ENCODE measurements at places on chromosomes 2 and 18.

DNA sequence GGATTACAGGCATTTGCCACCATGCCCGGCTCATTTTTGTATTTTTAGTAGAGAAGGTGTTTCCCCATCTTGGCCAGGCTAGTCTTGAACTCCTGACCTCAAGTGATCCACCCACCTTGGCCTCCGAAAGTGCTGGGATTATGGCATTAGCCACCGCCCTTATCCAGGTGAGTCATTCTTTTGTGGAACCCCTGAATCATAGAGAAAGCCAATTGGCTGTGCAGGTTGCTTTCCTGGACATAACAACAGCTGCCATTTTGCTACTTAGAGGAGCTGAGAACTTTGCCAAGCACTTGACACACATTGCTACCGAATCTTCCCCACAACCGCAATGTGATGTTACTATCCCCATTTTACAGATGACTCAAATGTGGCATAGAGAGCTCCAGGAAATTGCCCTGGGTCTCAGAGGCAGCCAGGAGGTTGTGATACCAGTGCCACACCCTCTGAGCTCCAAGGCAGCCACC, 36.0 kb downstream of the SETBP1 start:
- no peak for DNase-seq

GRCh38 chr2:172131713-172132555, 29.2 kb upstream of the DLX2 start:
- DNase-seq, result no peak

GRCh38 chr18:25334588-25334987, 17.4 kb downstream of the ZNF521 start:
- DNase-seq, result no peak

- DNase-seq, result no peak
Observed at GRCh38 chr18:63843008-63843407, 44.5 kb upstream of the SERPINB2 start.

GRCh38 chr18:76188097-76188496, 306.9 kb downstream of the ZNF516 start:
- no peak for DNase-seq

- no peak for DNase-seq
Observed at GRCh38 chr2:223052548-223053483, 826 bp downstream of the KCNE4 start.

DNA sequence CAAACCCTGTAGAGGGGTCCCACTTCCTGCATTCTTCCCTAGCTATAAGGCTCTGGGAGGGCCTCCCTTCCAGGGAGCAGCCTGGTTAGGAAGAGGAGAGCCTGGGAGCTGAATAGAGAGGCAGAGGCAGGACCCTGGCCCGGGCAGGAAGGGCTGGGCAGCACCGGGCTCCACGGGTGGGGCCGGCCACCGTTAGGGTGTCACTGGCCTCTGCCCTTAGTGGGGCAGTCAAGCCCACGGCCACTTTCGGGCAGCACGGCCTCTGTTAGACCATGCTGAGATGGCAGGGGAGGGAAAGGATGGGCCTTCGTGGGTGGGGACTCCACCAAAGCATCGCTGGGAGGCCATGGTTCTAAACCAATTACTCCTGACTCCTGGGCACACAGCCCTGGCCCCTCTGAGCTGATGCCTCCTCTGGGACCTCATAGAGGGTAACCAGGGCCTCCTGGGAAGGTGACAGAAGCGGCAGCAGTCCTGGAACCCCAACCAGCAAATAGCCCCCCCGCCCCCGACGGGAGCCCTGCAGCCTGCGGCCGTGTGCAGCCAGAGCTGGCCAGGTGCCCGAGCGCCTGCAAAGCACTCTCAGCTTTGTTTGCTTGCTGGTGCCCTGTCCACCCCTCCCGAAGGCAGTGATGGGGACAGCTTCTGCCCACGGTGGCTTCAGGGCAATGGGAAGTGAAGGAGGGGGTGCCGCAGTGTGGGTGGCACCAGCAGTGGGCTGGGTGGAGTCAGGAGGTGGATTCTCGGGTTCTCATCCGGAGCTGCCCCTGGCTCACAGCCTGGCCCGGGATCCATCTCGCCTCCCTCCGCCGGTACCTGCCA, 16.3 kb upstream of the HPCAL1 start:
- DNase-seq, result no peak

DNA sequence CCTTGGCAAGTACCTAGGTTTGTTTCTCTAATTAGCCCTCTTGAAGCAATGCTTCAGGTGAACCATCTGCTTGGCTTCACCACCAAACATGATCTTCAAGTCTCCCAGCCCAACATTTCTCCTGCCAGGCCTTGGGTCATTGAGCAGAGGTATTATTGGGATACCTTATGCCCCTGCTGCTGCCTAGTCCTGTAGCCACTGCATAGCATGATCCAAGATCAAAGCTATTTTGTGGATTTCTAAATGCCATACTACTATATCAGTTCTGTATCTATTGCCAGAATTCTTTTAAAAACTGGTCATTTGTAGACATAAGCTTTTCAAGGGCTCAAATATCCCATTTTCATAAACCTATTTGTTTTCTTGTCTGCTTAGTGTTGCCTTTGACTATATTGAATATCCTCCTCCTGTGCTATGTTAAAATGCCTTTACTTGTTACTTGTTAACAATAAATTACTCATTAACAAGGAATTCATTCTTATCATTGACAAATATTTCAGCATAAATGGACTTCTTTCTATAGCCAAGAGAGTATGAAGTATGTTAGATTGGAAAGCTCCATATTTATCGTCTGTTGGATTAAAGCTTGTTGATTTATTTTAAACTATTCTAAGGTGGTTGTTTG, 204.5 kb upstream of the RBBP8 start:
- DNase-seq, result no peak

DNA sequence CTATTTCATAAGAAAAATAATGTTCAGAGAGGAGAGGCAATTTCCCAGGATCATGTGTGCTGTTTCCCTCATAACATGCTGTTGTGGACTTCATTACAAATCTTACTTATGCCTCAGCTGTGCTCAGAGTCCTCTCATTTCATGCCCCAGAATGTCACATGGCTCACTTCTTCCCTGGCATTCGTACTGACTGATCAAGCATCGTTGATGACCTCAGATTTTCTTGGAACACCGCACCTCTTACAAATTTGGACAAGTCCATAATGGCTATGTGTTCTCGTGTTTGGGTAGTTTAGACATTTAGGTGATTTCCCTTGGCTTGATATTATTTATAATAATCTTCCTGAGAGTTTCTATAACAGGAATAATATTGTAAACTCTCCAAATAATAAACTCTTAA, 32.9 kb downstream of the SERPINB7 start:
- no peak for DNase-seq

DNA sequence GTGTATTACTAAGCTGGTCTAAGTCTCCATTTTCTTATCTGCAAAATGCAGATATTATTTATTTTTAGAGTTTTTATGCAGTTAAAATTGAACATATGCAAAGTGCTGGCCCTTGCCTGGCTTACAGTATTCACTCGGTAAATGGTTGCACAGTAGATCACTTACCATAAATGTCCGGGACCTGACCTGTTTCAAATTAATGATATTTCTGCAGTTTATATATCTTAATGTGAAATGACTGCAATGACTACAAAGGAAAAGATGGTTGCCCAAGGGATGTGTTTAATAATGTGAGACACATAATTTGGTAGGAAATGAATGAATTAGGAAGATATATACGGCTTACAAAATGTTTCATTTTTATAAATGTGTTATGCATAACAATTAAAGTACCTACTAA, 37.1 kb downstream of the LRRC30 start:
- no peak for DNase-seq

DNA sequence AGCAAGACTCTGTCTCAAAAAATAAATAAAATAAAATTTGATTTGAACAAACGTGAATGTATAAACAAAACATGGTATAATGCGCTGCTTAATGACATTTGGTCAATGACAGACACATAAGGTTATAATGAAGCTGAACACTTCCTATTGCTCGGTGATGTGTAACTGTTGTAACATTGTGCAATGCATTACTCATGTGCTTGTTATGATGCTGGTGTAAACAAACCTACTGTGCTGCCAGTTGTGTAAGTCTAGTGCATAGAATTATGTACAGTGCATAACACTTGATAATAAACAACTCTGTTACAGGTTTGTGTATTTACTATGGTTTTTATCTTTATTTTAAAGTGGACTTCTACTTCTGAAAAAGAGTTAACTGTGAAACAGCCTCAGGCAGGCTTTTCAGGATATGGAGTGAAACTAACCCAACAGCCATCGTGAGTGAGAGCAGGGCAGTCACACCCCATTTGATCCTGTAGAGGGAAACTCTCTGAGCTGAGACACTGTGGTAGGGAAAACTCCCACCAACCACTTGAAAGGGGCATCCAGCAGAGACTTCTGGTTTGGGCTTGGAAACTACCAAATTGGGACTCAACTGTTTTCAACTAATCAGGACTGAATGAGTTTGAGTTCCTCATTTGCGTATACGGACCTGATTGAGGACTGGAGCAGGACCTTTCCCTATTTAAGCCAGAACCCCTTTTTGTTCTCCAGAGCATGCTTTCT, 8.7 kb upstream of the RPRD1A start:
- peak; percentile 55 for DNase-seq

DNA sequence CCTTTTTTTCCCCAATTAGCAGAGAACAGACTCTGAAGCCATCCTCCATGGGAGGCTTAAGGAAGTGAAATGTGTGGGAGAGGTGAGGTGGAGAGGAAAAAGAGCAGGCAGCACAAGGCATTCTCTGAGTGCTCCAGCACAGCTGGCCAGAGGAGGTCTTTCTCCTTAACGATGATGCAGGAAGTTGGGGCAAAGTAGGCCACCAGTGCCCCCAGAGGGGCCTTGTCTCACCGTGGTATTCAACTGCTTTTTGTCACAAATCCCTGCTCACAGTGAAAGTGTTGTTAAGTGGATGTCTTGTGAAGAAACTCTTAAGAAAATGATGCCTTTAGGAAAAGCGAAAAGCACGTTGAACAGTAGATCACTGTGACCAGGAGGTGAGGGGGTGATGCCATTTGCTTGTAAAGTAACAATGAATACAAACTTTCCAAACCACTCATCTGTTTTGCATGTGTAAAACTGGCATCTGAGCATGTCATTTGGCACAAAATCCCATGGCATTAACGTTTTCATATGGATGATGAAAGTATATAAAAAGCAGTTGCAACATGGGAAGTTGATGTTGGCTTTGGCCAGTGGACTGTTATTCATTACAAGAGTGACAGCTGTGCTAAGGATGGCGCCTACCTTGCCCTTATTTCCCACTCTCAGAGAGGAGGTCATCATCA, 49.2 kb upstream of the CDC42EP3 start:
- no peak for DNase-seq

GRCh38 chr2:182228073-182228473, 198.8 kb downstream of the PDE1A start:
- DNase-seq, result no peak

DNA sequence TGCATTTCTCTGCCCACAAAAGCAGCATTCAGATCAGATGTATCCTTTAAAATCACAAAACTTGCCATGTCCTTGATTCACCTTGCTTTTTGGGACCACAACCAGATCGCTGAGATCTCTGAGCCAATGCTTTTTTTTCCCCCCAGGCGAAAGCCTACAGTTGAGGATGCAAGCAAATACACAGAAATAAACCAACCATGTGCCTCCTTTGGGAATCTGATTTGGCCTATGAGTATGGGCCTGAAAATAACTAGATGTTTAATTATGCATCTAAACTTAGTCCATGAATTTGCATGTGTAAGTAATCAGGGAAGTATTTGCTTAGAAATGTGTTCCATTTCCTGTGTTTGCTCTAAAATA, 49.7 kb upstream of the CDC42EP3 start:
- no peak for DNase-seq

GRCh38 chr2:85655961-85656417, 12.0 kb downstream of the SFTPB start:
- DNase-seq, result peak; percentile 89

DNA sequence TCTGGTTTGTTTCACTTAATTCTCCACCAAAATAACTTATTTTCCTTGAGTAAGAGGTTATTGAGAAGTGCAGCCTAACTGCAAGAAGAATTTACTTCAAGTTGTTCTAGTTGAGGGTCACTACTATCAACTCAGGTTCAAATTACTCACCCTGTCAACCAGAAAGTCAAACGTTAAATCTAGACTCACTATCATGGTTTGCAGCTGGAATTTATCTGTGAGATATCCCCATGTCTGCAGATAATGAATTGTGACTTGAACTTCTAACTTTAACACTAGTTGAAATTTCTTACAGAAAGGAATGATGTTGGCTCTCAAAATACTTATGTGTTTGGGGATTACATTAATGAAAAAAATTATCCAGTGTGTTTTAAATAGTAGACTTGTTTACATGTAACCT, 1145.7 kb upstream of the NXPH2 start:
- DNase-seq, result no peak

- no peak for DNase-seq
Observed at GRCh38 chr2:5877360-5877759, 185.2 kb downstream of the SOX11 start.

DNA sequence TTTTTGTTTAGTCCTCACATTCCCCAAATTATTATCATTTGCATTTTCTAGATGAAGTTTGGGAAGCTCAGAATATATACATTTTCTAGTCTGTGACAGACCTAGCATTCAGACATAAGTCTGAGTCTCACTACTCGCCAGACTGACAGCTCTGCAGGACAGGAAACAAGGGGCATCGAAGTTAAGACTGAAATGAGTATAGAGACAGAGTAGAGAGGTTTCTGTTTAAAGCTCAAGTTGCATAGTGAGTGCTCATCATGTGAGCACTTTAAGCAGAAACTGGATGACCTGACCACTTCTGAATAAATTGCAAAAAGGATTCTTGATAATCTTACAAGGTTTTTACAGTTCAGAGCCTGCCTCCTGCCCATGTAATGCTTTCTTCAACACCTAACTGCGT, 1.1 kb downstream of the HADHB start:
- peak; percentile 41 for DNase-seq

- peak; percentile 6 for DNase-seq
Observed at GRCh38 chr2:12416600-12416999, 300.1 kb upstream of the TRIB2 start.

GRCh38 chr2:112772322-112772721, 7.9 kb upstream of the CKAP2L start:
- no peak for DNase-seq

DNA sequence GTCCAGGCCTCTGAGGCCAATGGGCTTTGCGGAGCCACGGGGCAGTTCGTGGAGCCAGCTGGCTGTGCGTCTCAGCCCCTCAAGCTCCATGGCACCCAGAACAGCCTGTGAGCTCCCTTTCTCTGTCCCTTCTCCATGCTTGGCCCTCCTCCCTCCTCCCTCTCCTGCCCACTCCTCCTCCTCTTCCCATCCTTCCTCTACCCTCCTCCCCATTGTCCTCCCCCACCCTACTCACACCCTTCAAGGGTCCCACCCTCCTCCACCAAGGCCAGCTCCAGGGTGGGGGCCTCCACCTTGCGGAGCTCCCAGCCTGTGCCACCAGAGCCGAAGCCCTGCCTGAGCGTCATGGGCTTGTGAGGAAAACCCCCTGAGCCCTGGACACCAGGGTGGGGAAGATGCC, 269.0 kb downstream of the ATAD2B start:
- DNase-seq, result no peak
